ENCODE measurements at places on chromosomes 13 and 19.

- no peaks in the 10 kb centered on the region for H3K4me1 ChIP-seq
- H3K4me3 ChIP-seq, result no peak overlapping the region
- DNase-seq, result no peak
Observed at GRCh38 chr13:50449465-50449864, 394.0 kb downstream of the DLEU7 start.

GRCh38 chr13:27968316-27969081 is 616 bp downstream of the CDX2 start:
- no peak for DNase-seq
- no peaks in the 10 kb centered on the region for H3K36me3 ChIP-seq
- H3K27me3 ChIP-seq, result peaks cover 100% of the 10 kb centered on the region
- no peak overlapping the region for H3K4me3 ChIP-seq

DNA sequence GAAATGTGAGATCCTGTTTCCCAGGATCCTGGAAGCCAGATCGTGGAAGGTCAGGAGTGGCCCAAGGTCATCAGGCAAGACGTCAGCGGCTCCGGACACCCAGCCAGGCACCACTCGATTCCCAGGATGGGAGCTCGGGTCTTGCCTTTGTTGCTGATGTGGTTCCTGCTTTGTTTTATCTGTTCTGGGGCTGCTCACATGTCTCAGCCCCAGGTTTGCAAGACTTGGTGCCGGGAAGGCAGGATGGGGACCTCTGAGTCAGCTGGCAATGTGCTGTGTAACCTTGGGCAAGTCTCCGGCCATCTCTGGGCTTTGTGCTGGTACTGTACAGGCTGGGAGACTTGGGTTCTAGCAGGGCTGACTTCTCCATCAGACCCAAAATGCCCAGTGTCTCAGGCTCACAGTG is 1.4 kb upstream of the FCHO1 start:
- no peaks in the 10 kb centered on the region for H3K4me1 ChIP-seq
- H3K27ac ChIP-seq, result no peak overlapping the region
- no peaks in the 10 kb centered on the region for H3K27me3 ChIP-seq

DNA sequence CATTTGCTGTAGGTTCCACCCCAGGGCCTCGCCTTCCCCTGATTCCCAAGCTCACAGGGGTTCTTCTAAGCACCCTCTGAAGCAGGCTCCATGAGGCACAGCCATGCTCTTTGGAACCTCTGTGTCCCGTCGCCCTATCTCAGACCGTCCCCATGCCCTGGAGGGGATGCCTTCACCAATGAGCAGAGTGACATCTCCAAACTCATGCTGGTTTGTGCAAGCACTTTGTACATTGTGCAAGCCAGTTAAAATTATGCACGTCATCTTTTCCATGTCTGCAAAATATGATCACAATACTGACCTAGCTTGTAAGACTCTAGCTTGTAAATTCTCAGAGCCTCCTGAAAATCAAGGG is 46.5 kb upstream of the RAP2A start:
- H3K27ac ChIP-seq, result no peak overlapping the region
- H3K27me3 ChIP-seq, result no peaks in the 10 kb centered on the region
- no peak for DNase-seq
- H3K4me3 ChIP-seq, result no peak overlapping the region
- peaks cover 4% of the 10 kb centered on the region for H3K36me3 ChIP-seq

- H3K27ac ChIP-seq, result no peak overlapping the region
- no peaks in the 10 kb centered on the region for H3K4me1 ChIP-seq
- no peaks in the 10 kb centered on the region for H3K36me3 ChIP-seq
- no peaks in the 10 kb centered on the region for H3K27me3 ChIP-seq
- no peak overlapping the region for H3K4me3 ChIP-seq
- DNase-seq, result no peak
Observed at GRCh38 chr13:44317752-44318151, 55.9 kb upstream of the SERP2 start.

GRCh38 chr13:113124211-113124970 is 1.8 kb downstream of the F10 start:
- no peak for DNase-seq
- H3K4me3 ChIP-seq, result peak overlapping the region; percentile 4
- H3K27ac ChIP-seq, result no peak overlapping the region
- H3K27me3 ChIP-seq, result no peaks in the 10 kb centered on the region
- no peaks in the 10 kb centered on the region for H3K4me1 ChIP-seq
- no peaks in the 10 kb centered on the region for H3K36me3 ChIP-seq

All from breast epithelium (tissue), 4 donors.